Hypothalamus (tissue), 51 donors: ENCODE measurements at places on chromosomes 4 and X.

- DNase-seq = no peak
Observed at GRCh38 chr4:74770226-74770910, 24.0 kb downstream of the BTC start.

GRCh38 chr4:95831166-95831565 is 8.7 kb upstream of the PDHA2 start:
- DNase-seq = no peak

DNA sequence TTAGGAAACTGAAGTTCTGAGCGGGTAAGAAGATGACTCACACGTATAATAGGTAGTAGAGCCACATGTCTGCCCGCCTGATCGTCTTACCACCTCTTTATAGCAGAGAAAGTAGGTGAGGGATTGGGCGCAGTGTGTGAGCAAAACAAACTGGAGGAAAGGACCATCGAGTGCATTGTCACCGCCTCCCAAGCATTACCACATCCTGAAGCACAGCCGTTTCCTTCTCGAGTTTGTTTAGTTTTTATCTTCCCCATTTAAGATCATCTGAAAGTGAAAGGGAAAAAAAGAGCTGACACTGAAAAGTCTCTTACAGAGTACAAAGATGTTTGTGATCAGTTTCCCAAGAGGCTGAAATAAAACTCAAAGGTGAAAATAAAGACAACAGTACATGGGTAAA is 14.8 kb downstream of the PDK3 start:
- no peak for DNase-seq

DNA sequence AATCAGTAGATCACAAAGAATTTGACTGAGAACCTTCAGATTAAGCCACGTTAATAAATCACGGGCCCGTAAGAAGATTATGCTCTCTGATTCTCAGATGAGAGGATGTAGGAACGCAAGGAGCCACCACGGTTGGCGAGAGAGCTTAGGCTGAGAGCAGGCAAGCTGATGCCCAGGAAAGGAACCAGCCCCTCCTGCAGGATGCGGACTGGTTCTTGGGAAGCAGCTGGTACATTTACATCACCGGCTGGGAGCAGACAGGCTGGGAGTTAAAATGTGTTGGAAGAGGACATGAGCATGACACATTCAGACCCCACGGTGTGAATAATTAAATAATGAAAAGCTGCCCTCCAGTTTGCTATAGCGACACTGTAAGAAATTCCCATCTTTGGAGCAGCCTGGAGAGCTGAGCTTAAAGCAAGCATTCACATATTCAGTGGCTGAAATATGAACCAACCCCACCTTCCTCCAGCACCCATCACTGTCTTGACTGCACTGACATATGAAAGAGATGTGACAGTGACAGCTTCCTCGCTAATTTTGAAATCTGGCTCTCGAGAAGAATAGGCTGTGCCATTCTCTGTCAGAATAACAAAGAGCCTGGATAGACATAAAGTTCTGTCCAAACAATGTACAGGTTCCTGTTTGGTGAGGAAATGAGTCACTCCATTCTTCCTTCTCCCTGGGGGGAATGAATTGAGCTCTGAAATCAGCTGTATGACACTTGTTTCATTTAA is 33.1 kb downstream of the LNX1 start:
- peak; percentile 1 for DNase-seq

DNA sequence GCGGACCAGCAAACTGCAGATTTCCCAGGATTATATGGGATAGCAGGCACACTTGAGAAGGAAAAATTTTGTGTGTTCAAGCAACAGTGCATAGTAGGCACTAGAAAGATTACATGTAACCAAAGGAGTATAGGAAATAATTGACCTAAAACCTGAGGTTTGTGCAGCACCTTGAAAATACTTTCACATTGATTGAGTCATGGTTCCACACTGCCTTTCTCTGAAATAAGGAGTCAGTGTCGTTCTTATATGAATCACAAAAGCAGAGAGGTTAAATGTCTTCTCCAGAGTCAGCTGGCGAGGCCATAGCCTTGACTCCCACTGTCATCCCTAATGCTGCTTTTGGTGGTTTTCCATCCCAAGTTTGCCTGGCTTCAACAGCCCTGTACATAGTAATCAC is 138.9 kb downstream of the SOWAHB start:
- no peak for DNase-seq

- no peak for DNase-seq
Observed at GRCh38 chr4:119977076-119977940, 89.3 kb downstream of the MAD2L1 start.

GRCh38 chrX:1392376-1393068 is 609 bp upstream of the SLC25A6 start:
- no peak for DNase-seq

DNA sequence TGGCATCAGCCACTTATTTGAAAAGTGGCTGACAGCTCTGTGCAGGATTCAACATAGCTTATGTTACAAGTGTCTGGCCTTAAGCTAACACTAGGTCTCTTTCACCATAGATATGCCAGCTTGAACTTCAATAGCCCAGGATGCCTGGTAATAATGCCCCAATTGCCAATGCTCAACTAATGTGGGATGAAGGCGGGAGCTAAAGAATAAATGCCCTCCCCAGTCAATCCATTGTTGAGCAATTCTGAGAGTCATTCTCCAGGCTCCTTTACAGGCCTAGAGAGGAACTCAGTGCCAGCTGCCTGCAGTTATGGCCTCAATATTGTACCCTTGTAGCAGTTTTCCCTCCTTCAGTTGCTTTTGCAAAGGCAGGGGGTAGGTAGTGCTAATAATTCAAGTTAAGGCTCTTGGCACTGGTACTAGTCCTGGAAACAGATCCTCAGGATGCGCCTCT is 460.2 kb downstream of the GABRG1 start:
- DNase-seq = no peak

DNA sequence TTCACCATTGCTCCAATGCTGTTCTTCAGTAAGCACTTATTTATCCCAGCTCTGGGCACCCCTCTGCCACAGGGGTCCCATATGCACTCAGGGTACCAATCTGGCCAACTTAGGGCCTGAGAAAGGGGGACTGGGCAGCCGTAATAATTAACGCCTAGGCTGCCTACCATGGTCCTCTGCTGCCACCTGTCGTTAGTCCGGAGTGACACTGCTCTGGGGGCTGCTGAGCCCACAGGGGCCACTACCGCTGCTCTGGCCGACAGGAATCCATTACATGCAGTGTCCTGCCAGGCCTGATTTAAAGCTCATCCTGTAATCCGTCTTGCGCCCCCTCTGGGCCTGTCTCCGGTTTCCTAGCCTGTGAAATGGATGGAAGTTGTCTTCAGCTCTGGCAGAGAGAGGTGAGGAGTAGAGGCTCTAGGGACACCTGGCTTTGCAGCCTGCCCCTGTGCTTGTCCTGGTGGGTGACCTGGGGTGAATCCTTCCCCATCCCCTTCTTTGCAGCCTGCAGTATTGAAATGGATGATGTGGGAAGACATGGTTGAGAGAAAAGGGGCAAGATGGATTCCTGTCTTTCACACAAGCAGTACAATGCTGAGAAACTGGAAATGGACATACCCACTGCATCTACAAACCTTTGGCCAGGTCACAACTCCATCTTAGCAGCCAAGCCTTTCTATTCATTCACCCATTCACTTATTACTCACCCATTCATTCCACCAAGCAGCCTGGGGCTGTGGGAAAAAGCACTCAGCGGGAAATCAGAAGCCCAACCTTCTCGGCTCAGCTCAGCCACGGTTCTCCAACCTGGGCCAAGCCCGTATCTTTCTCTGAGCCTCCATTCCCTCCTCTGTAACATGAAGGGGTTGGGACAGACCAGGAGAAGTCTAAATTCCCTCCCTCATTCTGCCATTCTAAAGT is 116.3 kb upstream of the NALF2 start:
- DNase-seq = peak; percentile 18

DNA sequence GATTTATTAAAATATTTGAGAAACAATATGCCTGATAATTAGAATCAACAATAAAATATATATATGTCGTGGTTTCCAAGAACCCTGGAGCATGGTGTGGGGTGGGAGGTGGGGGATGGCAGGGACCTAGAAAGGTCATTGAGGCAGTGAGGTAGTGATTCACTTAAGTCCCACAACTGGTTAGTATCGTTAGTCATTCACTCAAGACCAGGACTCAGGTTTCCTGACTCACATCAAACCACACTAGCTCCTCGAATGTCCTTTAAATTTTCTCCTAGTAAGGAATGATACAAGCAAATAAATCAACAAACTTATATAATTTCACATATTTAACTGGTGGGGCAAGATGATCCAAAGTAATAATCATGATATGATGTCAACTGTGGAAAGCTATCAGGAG is 158.8 kb upstream of the AADAT start:
- no peak for DNase-seq

GRCh38 chr4:42460043-42460442 is 62.8 kb downstream of the SHISA3 start:
- DNase-seq = no peak

- DNase-seq = no peak
Observed at GRCh38 chrX:137031039-137031438, 2.8 kb downstream of the GPR101 start.
